ENCODE measurements at places on chromosomes 4 and X.

- no peak for DNase-seq
Observed at GRCh38 chr4:56723659-56724230, 42.6 kb upstream of the HOPX start.

DNA sequence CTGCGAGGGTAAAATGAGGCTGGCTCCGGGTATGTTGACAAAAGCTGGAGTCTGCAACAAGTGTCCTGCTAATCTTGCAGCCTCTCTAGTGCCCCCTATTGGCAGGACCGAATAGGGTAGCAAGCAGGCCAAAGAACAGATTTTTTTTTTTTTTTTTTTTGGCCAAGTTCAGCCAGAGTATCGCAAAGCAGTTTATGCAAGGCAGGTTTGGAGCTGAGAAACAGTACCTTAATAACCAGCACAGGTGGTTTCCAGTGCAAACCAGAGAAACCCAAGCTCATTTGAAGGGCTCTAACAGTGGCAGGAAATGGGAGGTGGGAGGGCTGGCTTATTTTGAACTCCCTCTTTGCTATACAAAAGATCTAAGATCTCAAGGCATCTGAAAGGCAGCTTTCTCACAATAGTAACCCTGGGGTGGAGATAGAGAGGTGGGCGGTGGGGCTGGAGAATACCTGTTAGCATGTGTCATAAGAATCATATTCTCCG is 38.2 kb upstream of the OCIAD2 start:
- DNase-seq, result no peak

DNA sequence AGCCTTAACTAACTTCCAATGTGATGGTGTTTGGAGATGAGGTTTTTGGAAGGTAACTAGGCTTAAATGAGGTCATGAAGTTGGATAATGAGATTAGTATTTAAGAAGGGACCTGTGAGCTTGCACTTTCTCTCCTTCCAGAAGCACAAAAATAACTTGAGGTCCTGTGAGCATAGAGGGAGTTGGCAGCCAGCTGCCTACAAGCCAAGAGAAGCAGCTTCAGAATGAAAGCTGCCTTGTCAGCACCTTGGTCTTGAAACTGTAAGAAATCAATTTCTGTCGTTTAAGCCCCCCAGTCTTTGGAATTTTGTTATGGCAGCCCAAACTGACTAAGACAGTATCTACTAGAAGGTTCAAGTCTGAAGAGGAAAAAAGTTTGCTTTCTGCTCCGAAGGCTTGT is 280.2 kb upstream of the GALNTL6 start:
- DNase-seq, result no peak

GRCh38 chr4:54061067-54061466 is 3.3 kb downstream of the CHIC2 start:
- DNase-seq, result no peak

- no peak for DNase-seq
Observed at GRCh38 chr4:141578451-141578850, 57.9 kb upstream of the IL15 start.

- DNase-seq, result no peak
Observed at GRCh38 chrX:139327355-139327754, 203.2 kb upstream of the F9 start.

GRCh38 chr4:20532871-20533870 is 167.1 kb upstream of the PACRGL start:
- DNase-seq, result no peak

- DNase-seq, result no peak
Observed at GRCh38 chr4:152545088-152545487, 9.2 kb upstream of the FBXW7 start.
